Activated T-helper 1 cell treated with anti-CD3 and anti-CD28 coated beads, Interleukin-2, amount 50 U/mL, for 16 hours (primary cell): ENCODE measurements at places on chromosomes 4 and X.

DNA sequence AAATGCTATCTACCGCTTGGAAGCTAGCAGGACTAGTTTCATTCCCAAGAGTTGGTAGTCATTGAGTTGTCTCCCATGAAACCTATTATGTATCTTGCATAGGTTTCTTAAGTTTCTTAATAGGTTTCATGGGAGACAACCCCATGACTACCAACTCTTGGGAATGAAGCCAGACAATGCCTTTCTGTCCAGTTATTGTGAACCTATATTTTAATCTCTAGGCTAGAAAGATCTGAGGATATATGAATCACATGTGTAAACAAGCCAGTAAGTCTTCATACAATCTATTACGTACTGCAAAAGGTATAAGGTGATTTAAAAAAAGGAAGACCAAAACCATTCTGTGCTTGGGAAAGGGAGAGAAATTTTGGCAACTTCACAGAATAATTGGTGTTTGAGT is 162.6 kb downstream of the INPP4B start:
- no peak for DNase-seq

- no peak for DNase-seq
These were observed 1148.8 kb upstream of the PCDH7 start for GRCh38 chr4:29571322-29571721.

- no peak for DNase-seq
These were observed 103.8 kb downstream of the CAMK2D start for GRCh38 chr4:113657586-113658233.

GRCh38 chrX:63661676-63662075 is 123.3 kb downstream of the ARHGEF9 start:
- no peak for DNase-seq

- DNase-seq: no peak
These were observed 107.0 kb downstream of the DDIT4L start for GRCh38 chr4:100083289-100083688.

DNA sequence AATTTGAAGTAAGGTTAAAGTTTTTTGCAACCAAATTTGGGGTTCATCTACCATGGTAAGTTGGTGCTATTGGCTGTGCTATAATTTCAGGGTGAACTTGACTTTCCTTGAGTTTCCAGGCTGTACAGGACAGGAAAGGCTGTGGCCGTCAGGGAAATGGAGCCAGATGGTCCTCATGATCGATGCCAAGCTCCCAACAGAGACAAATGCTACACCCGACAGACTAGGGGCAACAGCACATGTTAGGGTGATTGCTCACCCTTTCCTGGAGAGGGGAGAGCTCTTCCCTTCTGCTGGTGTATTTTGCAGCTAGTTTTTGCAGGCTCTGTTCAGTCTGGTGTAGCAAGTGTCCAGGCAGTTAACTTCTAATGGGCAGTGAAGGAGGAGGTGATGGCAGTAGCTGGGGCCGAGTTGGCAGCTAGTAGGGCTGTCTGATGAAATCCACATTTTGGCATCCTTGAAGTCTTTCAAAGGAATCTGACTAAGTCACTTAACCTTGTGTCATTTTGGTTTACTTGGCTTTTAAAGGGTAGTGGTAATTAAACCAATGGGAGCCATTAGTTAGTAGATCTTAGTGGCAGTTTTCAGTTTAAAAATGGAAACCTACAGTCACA is 47.8 kb downstream of the GAB1 start:
- DNase-seq: no peak

DNA sequence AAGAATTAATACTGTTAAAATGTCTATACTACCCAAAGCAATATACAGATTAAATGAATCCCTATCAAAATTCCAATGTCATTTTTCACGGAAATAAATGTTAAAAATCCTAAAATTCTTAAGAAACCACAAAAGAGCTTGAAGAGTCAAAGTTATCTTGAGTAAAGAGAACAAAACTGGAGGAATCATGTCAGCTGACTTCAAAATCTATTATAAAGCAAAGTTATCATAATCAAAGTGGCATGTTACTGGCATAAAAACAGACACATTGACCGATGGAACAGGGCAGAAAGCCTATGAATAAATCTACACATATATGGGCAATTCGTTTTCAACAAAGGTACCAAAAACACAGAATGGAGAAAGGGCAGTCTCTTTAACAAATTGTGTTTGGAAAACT is 579.0 kb downstream of the INPP4B start:
- DNase-seq: no peak

GRCh38 chr4:78780093-78780492 is 3.9 kb downstream of the BMP2K start:
- DNase-seq: no peak

- DNase-seq: no peak
These were observed 211.4 kb downstream of the GASK1B start for GRCh38 chr4:157961229-157961990.

- DNase-seq: no peak
These were observed 374.6 kb upstream of the SLC7A11 start for GRCh38 chr4:138616775-138617174.

DNA sequence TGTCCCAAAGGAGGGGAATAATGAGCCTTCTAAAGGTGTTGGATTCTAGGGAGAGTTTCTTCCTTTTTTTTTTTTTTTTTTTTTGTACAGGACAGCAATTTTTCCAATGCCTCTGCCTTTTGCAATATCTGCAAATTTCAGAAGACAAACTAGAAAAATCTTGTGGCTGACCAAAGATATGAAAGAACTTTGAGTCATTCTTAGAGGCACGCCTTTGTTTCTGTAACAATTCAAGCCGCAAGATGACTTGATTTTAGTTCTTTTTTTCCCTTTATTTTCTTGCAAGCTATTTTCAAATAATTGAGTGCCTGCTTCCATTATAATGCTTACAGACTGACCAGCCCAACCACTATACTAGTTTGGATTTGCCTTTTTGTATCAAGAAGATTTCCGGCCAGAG is 47.6 kb upstream of the UXT start:
- DNase-seq: no peak

- DNase-seq: no peak
These were observed 548.6 kb downstream of the TLL1 start for GRCh38 chr4:166421556-166422156.

GRCh38 chrX:2664502-2664901 is 26.6 kb upstream of the CD99 start:
- DNase-seq: no peak

- DNase-seq: no peak
These were observed 468 bp upstream of the SPIN2B start for GRCh38 chrX:57121816-57122215.

DNA sequence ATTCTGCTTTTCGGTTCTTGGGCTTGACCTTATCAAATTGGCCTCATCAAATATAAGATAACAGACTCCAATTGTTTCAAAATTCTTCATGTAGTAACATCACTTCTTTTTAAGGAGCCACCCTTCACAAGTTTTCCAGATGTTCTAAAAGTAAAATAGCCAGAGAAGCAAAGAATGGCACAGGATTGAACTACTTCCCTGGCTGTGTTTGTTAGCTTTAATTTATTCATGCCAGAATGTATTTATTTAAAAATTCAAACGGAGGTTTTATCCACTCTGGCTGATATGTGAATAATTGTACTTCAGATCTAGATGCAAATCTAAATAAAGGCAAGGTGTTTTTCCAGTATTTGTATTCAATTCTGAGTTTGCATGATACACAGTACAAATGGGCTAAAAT is 581.3 kb upstream of the TENM3 start:
- DNase-seq: no peak
